ENCODE measurements at places on chromosomes 12 and 14.

DNA sequence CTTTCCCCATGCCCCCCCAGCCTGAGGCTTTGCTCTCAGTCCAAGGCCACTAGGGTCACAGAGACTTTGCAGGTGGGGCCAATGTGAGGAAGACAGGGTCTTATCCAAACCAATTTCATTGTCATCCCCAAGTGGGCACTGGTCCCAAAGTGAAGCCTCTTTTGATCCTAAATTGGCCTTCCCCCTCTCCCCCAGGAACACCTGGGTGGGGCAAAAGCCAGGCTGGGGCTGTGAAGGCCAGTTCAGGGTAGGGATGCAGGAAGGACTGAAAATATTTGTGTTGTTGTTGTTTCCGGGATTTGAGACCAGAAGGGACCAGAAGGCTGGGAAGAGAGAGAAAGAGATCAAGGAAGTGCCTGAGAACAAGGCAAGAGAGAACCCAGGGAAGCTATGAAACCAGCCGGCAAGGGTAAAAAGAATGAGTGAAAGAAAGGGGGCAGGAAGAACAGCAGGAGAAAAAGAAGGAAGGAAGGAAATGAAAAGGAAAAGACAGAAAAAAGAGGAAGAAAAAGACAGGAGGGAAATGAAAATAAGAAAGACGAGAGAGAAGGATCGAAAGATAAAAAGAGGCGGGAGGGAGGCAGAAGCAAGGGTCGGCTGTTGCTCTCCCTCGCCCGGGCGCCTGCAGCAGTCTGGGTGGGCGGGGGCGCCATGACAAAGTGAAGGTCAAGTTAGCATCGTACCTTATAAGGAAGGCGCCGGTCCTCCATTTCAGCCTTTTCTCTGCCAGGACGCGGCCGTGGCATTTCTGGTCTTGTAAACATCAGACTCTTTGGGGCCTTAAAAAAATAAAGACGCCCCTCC, 7.4 kb upstream of the HOXC11 start:
- DNase-seq, result no peak

GRCh38 chr12:101789171-101789570, 41.6 kb downstream of the GNPTAB start:
- peak; percentile 2 for DNase-seq

- DNase-seq, result peak; percentile 36
Observed at GRCh38 chr14:59360923-59361794, 104.0 kb downstream of the GPR135 start.

DNA sequence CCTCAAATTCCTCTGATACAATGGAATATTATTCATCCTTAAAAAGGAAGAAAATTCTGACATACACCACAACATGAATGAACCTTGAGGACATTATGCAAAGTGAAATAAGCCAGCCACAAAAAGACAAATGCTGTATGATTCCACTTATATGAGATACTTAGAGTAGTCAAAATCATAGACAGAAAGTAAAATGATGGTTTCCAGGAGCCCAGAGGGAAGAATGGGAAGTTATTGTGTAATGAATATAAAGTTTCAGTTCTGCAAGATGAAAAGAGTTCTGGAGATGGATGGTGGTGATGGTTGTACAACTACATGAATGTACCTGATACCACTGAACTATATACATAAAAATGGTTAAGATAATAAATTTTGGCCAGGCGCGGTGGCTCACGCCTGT, 18.3 kb downstream of the VWF start:
- no peak for DNase-seq

- DNase-seq, result peak; percentile 94
Observed at GRCh38 chr14:34355584-34356263, 106.3 kb downstream of the SPTSSA start.

- no peak for DNase-seq
Observed at GRCh38 chr12:44031472-44032185, 195.7 kb downstream of the TMEM117 start.

DNA sequence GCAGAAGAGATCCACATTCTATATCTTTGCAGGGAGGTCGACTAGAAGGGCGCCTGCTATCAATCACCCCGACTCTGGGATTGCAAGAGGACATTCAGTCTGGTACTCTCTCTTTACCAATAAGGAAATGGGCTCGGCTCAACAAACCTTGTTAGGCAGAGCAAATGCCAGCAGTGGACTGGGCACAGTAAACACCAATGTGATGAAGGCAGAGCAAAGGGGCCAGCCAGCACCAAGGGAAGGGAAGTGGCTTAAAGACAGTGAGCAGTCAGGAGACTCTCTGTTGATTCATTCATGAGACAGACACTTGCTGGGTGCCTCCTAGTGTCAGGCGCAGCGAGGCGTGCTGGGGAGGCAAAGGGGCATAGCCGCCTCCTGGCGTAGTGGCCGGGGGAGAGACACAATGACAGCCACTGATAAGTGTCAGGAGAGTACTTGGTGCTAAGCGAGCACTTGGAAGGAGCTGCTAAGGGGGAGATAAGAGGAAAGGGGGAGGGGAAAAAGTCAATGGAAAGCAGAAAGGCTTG, 34.1 kb downstream of the TMCC3 start:
- no peak for DNase-seq

GRCh38 chr12:58443273-58443980, 476.9 kb downstream of the LRIG3 start:
- no peak for DNase-seq

DNA sequence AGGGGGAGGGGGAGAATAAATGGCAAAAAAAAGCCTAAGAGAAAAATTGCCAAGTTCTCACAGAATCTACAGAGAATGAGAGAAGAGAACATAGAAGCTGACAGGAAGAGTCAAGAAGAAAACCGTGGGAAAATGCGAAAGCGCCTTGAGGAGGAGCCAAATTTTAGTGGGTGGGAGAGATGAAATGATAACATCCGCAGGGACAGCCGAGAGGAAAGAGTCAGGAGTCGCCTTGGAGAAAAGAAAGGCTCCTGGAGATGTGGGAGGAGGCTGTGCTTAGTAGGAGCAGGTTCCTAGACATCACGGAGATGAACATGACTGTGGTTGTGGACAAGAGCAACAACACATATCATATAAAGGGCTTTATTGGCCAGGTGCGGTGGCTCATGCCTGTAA, 49.4 kb downstream of the PHLDA1 start:
- no peak for DNase-seq

- no peak for DNase-seq
Observed at GRCh38 chr14:88914956-88915355, 90.5 kb downstream of the TTC8 start.

DNA sequence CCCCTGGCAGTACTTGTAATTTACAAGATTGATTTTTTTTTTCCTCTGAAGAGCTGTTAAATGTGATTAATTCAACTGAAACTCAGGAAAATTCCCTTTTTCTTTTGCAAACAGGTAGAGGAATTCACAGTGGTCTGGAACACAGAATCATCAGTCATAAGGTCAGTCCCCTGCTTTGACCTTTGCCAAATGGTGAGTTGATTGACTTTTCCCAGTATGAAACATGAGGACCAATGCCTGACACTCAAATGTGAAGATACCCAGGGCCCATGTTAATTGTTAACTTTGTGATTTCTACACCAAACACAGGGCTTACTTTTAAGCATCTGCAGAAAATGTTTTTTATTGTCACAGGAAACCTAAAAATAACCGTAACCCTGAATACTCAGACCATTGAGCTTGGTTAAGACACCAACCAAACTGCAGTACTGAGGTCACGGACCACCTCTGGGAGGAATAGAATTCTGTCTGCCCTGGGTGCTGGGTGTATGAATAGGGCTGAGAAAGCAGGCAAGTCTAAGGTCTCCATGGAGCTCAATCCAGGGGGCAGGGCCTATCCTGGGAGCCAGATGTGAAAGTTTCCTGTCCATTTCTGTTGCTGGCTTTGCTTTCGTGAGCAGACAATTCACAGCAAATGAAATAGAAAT, 192.4 kb downstream of the TMX1 start:
- DNase-seq, result no peak

- DNase-seq, result no peak
Observed at GRCh38 chr12:105329926-105330282, 587 bp upstream of the C12orf75 start.

DNA sequence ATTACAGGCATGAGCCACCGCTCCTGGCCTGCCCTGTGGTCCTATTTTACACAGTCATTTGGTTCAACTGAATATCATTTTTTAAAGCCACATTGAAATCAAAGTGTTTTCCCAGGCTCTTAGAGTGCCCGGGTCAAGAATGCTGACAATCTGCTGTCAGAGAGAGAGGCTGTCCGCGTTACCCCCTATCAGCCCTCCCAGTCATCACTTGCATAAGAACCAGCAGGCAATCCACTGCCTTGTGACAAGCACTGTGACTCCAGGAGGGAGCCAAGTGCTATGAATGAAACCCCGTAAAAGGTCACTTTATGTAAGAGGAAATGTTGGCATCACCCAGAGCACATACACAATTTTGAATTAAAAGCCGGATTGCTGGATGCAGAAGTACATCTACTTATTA, 13.5 kb downstream of the PHLDA1 start:
- DNase-seq, result no peak

GRCh38 chr14:84217066-84217465, 1312.9 kb upstream of the FLRT2 start:
- no peak for DNase-seq

GRCh38 chr12:105426766-105427165, 96.3 kb downstream of the C12orf75 start:
- DNase-seq, result no peak

DNA sequence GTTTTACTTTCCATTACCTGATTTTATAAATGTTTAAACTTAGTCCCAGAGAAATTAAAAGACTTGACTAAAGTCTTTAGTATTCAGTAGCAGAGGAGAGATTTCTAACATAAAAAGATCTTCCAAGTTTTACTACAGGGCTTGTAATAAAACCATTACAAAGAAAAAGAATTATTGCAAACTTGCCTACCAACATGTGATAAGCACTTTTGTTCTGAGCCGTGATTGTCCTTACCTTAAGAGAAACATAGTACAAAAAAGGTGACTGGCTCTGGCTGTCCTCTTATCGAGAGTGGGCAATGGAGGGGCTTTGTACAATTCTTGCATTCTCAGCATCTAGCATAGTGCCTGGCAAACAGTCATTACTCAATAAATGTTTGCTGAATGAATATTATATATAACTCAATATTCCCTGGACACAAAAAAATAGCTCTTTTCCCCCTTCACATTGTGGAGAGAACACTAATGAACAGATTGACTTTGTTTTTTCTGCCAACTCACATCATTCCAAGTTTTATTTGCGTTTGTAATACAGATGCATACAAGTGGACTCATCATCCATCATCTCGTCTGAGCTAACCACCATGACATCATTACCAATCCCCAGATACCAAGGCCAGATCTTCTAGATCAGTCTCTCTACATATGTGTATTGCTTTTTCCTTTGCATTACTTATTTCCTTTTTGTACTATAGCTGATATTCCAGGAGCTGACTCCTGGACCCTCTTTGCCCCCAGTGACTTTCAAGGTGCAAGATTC, 192.8 kb upstream of the EEA1 start:
- DNase-seq, result peak; percentile 45

DNA sequence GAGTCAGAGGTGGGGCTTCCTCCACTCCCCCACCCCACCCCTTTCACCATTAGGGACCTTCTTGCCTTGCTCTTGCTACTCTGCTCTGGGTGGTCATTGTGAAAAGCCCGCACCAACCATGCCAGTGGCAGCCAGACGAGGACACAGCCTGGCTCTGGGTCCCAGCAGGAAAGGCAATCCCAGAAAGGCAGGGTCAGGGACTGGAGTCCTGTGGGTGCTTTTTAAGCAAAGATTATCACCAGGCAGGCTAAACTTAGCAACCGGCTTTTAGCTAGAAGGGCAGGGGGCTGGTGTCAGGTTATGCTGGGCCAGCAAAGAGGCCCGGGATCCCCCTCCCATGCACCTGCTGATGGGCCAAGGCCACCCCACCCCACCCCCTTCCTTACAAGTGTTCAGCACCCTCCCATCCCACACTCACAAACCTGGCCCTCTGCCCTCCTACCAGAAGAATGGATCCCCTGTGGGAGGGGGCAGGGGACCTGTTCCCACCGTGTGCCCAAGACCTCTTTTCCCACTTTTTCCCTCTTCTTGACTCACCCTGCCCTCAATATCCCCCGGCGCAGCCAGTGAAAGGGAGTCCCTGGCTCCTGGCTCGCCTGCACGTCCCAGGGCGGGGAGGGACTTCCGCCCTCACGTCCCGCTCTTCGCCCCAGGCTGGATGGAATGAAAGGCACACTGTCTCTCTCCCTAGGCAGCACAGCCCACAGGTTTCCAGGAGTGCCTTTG, 1.2 kb upstream of the GAPDH start:
- peak; percentile 39 for DNase-seq

GRCh38 chr14:94310248-94310647, 12.9 kb downstream of the SERPINA6 start:
- DNase-seq, result no peak

DNA sequence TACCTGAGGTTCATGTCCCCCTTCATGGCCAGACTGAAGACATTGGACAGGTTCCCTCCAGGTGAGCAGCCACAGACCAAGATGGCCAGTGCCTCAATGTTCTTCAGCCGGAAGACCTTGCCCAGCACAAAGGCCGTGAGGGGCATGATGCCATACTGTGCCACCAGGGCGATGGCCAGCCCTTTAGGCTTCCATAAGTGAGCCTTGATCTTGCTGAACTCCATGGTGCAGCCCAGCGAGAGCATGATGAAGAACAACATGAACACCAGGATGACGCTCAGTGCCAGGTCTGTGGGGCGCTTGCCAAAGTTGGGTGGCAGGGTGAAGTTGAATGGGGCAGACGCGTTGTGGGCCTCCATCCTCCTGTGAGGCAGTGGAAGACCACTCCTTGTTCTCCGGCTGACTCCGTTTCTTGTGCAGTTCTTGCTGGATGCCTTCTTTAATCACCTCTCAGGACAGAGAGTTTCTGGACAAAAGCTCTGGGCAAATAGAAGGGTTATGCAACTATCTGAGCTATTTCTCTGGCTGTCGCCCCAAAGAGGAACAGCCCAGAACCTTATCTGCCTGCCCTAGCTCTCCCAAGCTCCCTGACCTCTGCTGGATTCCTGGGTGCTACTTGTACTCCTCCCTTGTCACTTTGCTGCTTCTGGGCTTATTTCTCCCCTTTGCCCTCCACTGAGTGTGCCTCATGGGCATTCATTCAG, at the start of gene SLC10A1:
Gene SLC10A1 (minus strand): TSS at position 445 of the 704 bp plus-strand sequence. CDS start 86 bp downstream, at position 359.
- no peak for DNase-seq

GRCh38 chr14:49897965-49898364, 5.1 kb downstream of the ARF6 start:
- DNase-seq, result no peak

GRCh38 chr12:132506328-132507160, 16.6 kb downstream of the FBRSL1 start:
- no peak for DNase-seq

GRCh38 chr14:63405715-63406114, 87.0 kb upstream of the GPHB5 start:
- no peak for DNase-seq

GRCh38 chr14:25396128-25396527, 346.2 kb upstream of the STXBP6 start:
- DNase-seq, result no peak

DNA sequence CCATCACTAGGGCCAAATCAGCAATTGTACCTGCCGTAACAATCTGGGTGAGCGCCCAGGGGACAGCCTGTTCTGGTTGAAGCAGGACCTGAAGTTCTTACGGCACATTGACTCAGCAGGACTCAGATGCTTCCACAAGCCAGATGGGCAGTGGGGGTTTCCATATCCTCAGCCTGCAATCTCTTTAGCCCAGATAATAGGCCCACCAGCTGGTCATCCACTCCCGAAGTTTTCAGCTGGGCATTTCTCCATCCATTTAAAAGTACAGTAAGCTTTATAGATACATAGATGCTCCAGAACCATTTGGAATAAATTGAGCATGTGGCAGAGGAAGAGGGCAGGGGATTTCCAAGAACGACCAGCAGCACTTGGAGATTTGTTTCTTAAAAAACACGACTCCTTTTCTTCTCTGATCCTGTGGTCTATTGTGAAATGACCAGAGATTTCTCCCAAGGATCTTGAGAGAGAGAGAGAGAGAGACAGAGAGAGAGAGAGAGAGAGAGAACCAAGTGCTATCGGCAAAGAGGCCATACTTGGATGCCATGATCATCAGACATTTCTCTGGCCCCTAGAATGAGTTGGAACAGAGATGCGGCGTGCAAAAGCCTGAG, 74.8 kb upstream of the PLXNC1 start:
- DNase-seq, result peak; percentile 96
